ENCODE measurements at places on chromosomes 16 and 17. TPM values are rescaled to one million over a fixed set of nuclear protein-coding genes. Genes with fewer than 3 reads are reported as not detected.

DNA sequence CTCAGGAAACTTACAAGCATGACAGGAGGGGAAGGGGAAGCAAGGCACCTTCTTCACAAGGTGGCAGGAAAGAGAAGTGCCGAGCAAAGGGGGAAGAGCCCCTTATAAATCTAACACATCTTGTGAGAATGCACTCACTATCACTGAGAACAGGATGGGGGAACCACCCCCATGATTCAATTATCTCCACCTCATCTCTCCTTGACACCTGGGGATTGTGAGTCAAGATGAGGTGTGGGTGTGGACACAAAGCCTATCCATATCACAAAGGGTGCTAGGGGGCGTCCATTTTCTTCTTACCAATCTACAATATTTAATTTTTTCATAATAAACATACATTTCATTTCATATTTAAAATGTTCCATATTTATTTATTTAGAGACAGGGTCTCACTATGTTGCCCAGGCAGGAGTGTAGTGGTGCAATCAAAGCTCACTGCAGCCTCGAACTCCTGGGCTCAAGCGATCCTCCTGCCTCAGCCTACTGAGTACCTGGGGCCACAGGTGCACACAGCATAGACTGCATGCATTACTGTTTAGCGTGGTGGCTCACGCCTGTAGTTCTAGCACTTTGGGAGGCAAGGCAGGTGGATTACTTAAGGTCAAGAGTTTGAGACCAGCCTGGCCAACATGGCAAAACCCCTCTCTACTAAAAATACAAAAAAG, 26.5 kb upstream of the FAAP100 start:
- no peak for DNase-seq
- peaks cover 5% of the 10 kb centered on the region for H3K4me1 ChIP-seq
- no peak overlapping the region for H3K27ac ChIP-seq
- no peak overlapping the region for H3K4me3 ChIP-seq
- no peaks in the 10 kb centered on the region for H3K27me3 ChIP-seq

GRCh38 chr16:2790631-2791030, 3.3 kb upstream of the PRSS33 start:
- H3K4me3 ChIP-seq: no peak overlapping the region
- H3K36me3 ChIP-seq: no peaks in the 10 kb centered on the region
- peaks cover under 1% of the 10 kb centered on the region for H3K4me1 ChIP-seq
- DNase-seq: peak; percentile 50

The PRAC1 gene
- total RNA-seq: not detected

DNA sequence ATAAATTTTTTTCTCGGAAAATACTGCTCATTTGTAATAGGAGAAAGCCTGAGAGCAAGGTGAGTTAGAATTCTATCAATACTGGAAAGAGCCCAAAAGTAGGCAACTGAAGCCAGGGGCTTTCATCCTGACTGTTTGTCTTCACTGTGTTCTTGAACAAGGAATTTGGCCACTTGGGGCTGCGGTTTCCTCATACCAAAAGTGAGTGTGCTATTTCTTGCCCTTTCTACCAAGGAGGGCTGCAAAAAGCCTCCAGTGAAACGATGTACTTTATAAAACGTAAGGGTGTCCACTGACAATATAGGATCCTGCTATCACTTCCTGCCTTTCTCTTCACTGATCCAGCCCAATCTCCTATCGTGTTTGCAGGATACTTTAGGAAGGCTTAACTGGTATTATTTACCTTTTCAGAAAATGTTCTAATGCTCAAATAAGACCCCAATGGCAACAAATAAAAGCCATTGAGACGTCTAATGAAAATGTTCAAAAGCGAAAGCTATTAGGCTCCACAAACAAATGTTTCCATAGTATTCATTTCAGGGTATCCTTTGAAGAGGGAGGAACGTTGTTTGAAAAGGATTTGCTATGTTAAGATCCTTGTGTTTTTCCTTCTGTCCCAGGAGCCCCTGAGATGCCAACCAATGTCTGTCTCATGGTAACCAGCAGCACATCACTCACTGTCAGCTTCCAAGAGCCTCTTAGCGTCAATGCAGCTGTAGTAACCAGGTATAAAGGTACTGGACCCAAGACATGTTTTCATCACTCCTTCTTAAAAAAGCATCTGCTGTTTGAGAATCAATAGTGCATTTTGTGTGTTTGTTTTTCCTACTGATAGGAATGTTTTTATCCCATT, 219.3 kb upstream of the NOG start:
- H3K27me3 ChIP-seq: no peaks in the 10 kb centered on the region
- no peak for DNase-seq
- no peak overlapping the region for H3K4me3 ChIP-seq

GRCh38 chr17:7478276-7479212, 887 bp downstream of the ZBTB4 start:
- H3K4me3 ChIP-seq: peak overlapping the region; percentile 98
- H3K4me1 ChIP-seq: peaks cover 71% of the 10 kb centered on the region
- DNase-seq: no peak

Measured in suprapubic skin (tissue), 4 donors.